ENCODE measurements at places on chromosomes 5 and 9. TPM values are rescaled to one million over a fixed set of nuclear protein-coding genes. Genes with fewer than 3 reads are reported as not detected.

The CER1 gene
- not detected for total RNA-seq

The PCDHGA5 gene
- total RNA-seq, result 0.52 TPM

The ACSL6 gene
- total RNA-seq, result 0.93 TPM

The FAM78A gene
- 2.0 TPM for total RNA-seq

The LOX gene
- 2.0 TPM for total RNA-seq

The PCDHAC1 gene
- total RNA-seq, result 0.10 TPM

The MUSK gene
- 2.0 TPM for total RNA-seq

The BARX1 gene
- not detected for total RNA-seq

The LCN10 gene
- total RNA-seq, result 0.11 TPM

DNA sequence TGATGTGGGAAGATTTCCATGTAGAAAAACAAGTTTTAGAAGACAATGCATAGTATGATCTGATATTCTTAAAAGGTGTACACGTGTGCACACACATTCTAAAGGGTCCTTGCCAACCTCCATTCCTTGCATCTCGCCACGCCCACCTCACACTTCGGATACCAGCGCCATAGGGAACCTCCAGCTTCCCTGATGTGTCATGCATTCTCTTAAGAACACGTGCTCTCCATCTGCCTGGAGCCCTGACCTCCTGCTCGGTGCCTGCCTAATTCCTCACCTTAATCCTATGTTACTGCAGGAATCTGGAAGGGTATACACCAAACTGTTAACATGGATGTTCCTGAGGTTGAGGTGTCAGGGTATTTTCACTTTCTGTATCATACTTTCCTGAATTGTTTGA is 63.1 kb downstream of the PTCD2 start:
- no peak for DNase-seq

GRCh38 chr5:178839319-178839704 is 20.4 kb upstream of the ZNF354B start:
- DNase-seq, result peak; percentile 62

DNA sequence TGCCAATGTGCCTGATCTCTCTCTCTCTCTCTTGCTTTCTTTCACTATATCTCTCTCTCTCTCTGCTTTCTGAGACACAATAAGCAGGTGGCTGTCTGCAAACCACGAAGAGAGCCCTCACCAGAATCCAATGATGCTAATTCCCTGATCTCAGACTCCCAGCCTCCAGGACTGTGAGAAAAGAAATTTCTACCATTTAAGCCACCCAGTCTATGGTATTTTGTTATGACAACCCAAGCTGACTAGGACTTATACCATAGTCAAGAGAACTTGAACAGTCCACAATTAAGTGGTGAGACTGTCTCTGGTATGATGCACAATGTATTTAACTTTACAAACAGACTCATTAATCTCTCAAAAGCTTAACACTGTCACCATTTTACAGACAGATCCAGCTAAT is 67.0 kb downstream of the NFIB start:
- no peak for DNase-seq

DNA sequence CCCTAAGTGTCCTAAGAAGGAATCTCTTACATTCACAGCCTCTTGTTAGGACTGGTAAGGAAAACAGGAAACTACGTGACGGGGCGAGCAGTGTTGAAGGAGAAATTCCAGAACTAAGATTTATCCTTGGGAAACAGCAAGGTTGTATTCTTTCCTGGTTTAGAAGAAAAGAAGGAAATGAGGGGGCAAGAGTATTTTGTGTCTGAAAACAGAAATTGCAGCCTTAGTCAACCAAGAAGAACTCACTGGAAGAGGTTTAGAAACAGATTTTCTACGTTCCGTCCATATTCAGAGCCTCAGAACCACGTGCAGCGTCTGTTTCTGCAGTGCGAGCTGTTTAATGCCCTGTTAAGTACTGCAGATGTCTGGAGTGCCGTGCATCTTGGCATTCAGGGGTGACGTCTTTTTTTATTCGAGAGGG is 75.2 kb downstream of the GOLPH3 start:
- DNase-seq, result no peak

GRCh38 chr9:18786196-18786595 is 246.8 kb downstream of the SAXO1 start:
- no peak for DNase-seq

- DNase-seq, result peak; percentile 85
These were observed 92.1 kb downstream of the DAB2IP start for GRCh38 chr9:121743441-121744001.

- no peak for DNase-seq
These were observed 66.1 kb downstream of the BRINP1 start for GRCh38 chr9:119302988-119303698.

GRCh38 chr9:86765746-86766430 is 181.4 kb downstream of the GAS1 start:
- no peak for DNase-seq

DNA sequence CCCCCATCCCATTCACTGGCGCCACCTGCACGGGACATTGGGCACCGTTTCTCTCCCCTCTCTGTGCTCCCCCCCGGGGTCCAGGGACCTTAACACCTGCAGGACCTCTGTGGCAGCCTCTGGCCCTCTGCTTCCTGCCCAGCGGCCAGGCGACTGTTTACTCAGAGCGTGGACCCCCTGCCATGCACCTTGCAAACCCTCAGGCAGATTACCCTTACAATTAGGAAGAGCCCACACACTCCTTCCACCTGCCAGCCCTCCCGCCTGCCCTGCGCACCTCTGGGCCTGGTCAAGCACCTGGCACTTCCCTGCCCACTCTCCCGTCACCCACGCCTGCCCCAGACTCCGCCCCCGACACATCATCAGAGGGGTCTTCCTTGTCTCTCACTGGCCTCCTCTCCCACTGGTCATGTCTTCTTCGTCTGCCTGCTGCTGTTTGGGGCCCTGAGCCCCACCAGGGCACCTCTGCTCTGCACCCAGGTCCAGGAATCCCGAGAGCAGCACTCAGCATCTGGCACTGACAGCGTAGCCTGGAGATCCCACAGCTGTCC is 281.3 kb upstream of the IRX4 start:
- no peak for DNase-seq

DNA sequence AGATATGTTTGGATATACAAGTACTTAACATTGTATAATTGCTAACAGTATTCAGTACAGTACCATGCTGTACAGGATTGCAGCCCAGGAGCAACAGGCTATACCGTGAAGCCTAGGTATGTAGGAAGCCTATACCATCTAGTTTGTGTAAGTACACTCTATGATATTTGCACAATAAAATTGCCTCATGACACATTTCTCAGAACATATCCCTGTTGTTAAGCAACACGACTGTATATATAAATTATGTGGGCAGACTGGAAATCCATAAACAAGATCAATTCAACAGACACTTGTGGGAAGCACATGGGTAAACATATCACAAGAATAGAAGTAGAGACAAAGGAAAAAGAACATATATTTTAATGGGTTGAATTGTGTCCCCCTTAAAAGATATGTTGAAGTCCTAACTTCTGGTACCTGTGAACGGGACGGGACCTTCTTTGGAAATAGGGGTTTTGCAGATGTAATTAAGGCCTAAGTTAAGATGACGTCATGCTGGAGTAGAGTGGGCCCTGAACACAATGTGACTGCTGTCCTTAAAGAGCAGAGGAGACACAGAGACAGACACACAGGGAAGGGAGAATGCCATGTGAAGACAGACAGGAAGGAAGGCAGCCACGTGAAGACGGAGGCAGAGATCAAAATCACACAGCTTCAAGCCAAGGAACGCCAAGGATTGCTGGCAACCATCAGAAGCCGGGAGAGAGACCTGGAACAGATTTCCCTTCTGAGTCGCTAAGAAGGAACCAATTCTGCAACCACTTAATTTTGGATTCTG is 76.3 kb downstream of the SCAI start:
- DNase-seq, result no peak

GRCh38 chr5:34978681-34979080 is 49.3 kb downstream of the DNAJC21 start:
- no peak for DNase-seq

DNA sequence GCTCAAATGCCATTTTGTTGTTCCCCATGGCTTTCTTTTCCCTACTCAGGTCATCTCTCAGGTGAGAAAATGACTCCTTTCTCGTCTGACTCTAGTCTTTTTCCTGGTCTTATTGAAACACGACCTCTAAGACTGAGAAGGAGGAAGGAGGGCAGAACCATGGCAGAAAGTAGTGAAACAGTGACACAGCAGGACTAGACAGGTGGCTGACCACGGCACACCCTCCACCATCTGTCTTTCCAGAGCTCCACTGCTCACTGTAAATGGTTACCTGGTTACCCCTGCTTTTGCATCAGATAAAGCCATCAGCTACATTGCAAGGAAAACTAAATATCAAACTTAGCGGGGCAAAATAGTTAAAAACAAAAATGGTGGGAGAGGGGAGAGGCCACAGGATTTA is 30.9 kb downstream of the NR4A3 start:
- DNase-seq, result no peak

DNA sequence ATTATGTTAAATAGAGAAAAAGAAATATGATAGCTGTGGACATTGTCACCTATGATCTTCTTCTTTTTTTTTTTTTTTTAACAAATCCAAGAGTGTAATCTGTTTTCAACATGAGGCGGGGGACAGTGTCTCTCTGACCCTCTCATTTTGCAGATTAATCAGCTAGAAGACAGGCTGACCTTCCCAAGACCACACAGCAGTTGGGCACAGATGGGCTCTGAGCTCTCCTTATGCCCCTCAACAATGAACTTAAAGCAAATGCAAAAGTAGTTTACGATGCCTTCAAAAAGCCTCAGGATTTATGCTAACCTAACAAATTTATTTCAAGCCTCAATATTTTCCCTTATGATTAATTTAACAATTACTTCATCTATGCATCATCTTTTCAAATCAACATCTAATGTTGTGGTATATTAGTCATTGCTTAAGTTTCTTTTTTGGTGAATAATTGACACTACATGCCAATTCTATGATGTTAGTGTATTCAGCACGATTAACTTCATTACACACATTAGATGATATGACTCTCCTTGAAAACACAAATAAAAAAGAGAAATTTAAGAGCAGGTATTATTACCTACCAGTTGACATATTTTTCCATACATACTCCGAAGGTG is 7.4 kb downstream of the NFIL3 start:
- DNase-seq, result no peak

GRCh38 chr5:110625376-110625999 is 101.0 kb downstream of the TMEM232 start:
- DNase-seq, result no peak

- no peak for DNase-seq
These were observed 147.0 kb downstream of the DCP2 start for GRCh38 chr5:113123618-113124017.

- peak; percentile 79 for DNase-seq
These were observed 8.2 kb upstream of the AGPAT2 start for GRCh38 chr9:136695435-136695895.

DNA sequence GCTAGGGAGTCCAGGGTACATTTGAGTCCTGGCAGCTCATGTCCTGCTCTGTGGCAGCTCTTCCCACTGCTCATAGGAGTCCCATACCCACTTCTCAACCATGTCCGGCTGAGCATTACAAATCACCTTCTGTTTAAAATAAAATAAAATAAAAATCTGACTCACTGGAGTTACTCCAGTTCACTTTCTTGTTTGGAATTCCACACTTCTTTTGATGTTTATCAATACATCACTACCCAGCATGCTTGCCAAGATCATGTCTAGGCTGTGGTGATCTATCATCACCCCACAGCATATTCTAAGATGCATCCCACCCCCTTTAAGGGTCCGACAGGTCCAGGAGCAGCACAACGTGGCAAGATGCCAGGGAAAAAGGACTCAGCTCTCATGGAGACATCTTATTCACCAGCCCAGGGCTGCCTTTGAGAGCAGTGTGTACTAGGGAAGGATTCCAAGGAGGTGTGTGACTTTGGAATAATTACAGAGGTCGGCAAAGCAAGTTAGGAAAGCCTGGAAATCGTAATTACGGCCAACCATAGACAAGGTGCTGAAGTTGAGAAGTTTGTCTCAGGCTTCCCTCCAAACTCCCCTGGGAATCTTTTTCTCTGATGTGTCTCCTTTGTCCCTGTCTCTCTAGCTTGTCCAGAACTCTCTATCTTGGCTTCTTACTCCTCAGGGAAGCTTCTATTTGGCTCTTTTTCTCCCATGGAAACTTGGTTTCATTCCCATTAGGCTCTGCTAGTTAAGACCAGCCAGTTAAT is 111.4 kb upstream of the SLC1A3 start:
- DNase-seq, result no peak

DNA sequence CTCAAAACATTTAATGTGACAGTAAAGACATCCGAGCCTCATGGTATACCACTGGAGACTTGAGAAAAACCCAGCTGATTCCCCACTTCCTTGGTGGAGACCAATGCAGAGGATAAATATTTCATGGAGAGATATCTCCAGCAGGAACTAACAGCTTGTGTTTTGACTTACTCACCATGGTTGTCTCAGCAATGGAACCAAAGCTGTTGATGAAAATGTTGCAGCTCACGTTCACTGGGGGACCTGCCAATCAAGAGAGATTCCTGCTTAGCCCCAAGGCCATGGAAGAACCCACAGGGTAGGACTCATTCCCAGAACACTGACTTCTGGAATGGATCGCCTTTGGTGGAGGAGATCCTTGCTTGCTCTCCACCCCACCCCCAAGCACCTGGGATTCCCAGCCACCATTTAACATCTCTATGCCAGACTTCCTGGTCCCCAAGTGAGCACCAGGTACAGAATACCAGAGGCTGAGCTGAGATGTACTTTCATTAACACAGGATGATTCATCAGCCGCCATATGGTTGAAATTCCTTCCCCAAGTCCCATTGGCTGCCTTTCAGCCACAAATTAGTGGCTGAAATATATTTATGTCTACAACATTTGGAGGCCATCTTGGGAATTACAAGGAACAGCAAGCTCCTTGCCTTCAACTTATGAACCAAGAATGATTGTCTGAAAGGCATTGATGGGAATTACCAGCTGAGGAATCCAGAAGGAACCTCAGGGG is 37.9 kb downstream of the GLRA1 start:
- no peak for DNase-seq

- no peak for DNase-seq
These were observed 232.8 kb downstream of the PDE4D start for GRCh38 chr5:59660737-59661136.

- no peak for DNase-seq
These were observed 41.5 kb downstream of the KCNIP1 start for GRCh38 chr5:170545313-170545712.

GRCh38 chr9:129868023-129868871 is 33.0 kb downstream of the USP20 start:
- no peak for DNase-seq
